Dermis blood vessel endothelial cell (primary cell): ENCODE measurements at places on chromosomes 16 and 17. TPM values are rescaled to one million over a fixed set of nuclear protein-coding genes. Genes with fewer than 3 reads are reported as not detected.

- DNase-seq: peak; percentile 82
These were observed 8.0 kb downstream of the FLYWCH1 start for GRCh38 chr16:2919511-2920255.

DNA sequence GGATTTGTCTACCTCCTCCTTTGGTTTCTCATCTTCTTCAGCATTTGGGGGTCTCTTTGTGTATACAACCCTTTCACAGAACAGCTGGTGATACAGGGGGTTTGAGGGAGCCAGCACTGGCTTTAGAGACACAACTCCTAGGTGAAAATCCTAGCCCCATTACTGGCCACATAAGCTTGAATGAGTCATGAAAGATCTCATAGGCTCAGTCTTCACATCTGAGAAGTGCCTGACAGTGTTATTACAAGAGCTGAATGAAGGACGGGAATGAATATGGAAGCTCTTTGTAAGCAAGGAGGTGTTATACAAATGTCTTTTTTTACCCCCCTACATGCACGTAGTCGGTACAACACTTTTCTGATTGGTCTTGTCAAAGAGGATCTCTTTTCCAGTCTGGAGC, 1.7 kb upstream of the B4GALNT2 start:
- no peak for DNase-seq

GRCh38 chr17:67475161-67475937, 98.3 kb downstream of the PITPNC1 start:
- DNase-seq: peak; percentile 90

DNA sequence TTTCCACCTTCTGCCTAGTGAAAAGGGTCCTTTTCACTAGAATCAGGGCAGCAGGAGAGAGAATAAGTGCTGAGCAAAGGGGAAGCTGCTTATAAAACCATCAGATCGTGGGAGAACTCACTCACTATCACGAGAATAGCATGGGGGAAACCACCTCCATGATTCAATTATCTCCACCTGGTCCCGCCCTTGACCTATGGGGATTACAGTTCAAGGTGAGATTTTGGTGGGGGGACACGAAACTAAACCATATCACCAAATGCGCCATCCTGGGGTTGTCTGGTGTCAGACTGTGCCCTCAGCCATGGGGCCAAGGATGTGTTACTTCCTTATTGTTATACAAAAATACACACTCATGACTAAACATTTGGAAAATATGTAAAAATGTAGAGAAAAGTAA, 10.4 kb upstream of the KATNB1 start:
- DNase-seq: no peak

GRCh38 chr16:14011001-14011400, 60.1 kb upstream of the MRTFB start:
- no peak for DNase-seq

GRCh38 chr16:89478576-89479221, 11.7 kb downstream of the ANKRD11 start:
- DNase-seq: no peak

GRCh38 chr16:6602405-6602804, 730.2 kb upstream of the RBFOX1 start:
- no peak for DNase-seq

DNA sequence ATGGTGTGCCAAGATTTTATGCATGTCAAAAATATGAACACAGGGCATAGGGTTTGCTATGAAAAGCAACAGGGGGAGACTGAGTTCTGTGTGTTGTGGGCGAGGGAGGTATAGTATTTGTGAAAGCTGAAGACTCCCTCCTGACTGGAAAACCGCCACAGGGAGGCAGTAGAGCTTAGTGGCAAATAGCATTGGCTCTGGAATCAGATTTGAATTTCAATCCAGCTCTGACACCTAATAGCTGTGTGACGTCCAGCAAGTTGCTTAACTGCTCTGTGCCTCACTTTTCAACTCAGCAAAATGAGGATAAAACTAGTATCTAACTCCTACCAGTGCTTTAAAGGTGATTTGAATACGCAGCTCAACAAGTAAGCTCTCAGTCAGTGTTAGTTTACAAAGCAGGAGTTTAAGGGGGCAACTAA, 22.0 kb downstream of the KPNA2 start:
- peak; percentile 64 for DNase-seq

GRCh38 chr16:12208341-12209035, 232.0 kb downstream of the SNX29 start:
- DNase-seq: no peak

GRCh38 chr16:35751191-35751941, 2292.0 kb downstream of the TP53TG3F start:
- DNase-seq: no peak

DNA sequence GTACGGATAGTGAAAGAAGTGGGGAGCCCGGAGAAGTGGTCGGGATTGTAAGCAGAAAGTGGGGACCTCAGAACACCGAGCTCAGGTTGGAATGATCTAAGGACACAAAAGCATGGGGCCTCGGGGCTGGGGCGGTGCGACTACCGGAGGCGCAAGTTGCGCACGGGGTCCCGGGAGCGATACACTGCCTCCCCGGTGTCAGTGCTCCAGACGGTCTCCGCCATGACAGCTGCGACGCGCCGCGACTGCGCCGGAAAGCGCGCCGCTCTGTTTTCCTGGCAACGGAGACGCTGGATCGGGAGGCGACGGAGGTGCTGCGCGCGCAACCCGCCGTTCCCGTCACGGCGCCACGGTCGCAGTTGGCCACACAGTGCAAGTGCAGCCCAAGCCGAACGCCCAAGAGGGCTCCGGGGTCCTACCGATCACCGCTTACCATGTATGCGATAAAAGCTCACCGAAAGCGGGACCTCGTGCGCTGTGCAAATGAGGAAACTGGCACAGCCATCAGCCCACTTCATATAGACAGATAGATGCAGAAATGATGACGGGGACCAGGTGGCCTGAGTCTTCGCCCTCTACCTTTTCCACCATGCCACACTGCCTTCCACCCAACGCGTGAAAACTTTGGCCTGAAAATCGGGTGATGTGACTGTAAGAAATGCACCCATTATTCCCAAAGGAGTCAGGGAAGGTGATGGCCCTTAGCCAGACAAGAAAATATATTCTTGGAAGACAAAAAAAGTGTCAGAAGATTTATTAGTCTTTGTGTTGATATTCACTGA, at the start of gene MKS1:
MKS1 (minus strand) TSS at position 249 of the 782 bp plus-strand sequence; CDS start at position 224, 25 bp downstream.
- DNase-seq: peak; percentile 96

- no peak for DNase-seq
These were observed 19.2 kb downstream of the PRPSAP2 start for GRCh38 chr17:18877104-18877645.

DNA sequence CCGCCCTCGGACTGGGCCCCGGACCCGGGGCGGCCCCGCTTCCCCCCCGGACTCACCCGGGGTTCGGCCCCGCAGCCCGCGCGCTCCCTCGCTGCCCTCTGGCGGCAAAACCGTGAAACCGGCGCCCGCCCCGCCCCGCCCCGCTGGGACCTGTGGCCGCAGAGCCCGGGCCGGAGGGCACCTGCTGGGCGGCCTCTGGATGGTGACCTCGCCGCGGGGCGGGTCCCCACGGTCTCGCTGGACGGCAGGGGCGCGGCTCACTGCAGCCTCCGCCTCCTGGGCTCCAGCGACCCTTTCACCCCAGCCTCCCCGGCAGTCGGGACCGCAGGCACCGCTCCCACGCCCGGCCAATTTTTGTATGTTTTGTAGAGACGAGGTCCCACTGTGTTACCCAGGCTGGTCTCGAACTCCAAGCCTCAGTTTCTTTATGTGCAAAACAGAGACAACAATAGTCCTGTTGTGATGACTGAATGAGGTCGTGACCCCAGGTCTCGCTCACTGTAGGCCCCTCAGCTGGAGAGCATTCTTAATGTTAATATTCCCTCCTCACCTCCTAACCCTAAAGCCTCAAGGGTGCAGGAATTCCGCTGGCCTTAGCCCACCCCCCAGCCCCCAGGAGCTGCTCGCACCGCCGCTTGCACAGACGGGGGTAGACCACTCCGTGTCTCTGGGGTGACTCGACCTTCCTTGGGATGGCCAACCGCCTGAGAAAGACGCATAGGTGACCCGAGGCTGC, 33.7 kb upstream of the RPH3AL start:
- DNase-seq: peak; percentile 69

- DNase-seq: no peak
These were observed 238.7 kb upstream of the TBX2 start for GRCh38 chr17:61160789-61161445.

GRCh38 chr16:79042886-79043285, 557.7 kb downstream of the MAF start:
- DNase-seq: no peak

DNA sequence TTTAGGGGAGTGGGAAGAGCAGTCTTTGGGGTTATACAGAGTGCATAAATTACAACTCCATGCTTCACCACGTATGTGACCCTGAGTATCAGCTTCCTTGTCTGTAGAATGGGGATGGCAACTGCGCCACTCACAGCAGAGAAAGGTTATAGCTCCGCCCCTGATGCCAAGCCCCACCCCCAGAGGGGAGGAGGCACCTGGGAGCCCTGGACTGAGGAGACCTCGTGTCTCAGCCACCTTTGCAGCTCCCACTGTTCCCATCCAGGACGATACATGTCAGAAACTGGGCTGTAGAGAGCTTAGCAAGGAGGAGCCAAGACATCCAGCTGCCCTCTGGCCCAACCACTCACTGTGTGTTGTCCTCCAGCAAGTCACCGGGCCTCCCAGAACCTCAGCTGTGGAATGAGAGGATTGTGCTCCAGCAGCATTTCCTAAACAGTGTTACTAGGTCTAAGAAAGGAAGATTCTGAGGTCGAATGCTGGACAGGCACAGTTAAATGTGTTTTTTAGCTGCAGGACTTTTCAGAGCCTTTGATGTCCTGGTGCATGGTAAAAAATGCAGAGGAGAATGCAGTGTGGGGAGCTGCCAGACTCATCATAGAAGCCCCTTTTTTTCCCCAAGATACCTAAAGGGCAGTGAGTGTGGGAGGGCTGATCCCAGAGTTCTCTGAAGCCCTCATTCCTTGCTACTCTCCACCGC, 49.4 kb downstream of the BEAN1 start:
- peak; percentile 24 for DNase-seq

DNA sequence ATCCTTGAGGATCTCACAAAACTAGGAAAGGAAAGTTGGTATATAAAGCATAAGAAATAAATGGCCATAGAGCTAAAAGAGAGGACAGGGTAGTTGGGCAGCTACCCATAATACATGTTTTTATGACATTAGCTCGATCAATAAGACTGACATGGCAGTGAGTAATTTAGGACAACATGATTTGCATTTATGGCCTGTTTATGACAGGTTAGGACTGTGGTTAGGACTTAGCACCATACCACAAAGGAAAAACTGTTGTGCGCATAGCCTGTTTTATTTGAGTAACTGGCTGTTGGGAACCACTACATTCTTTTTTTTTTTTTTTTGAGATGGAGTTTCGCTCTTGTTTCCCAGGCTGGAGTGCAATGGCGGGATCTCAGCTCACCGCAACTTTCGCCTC, 18.0 kb upstream of the TRIM37 start:
- no peak for DNase-seq

DNA sequence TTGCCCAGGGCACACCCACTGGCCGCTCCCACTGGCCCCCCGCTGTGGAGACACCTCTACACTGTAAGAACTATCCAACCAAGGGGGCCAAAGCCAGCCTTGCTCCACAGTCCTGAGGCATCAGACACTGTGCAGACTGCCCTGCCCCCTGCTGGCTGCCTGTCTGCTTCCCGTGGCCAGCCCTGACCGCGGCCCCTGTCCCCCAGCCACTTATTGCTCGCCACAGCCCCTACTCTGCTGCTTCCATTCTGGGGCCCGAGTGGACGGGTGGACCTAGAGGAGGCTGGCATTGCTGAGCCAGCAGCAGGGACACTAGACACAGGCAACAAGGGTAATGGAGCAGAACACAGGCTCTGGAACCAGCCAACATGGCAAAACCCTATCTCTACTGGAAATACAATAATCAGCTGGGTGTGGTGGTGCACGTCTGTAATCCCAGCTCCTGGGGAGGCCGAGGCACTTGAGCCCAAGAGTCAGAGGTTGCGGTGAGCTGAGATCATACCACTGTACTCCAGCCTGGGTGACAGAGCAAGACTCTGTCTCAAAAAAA, 19.7 kb upstream of the LRRC37A3 start:
- DNase-seq: peak; percentile 74

- DNase-seq: peak; percentile 63
These were observed 300.1 kb downstream of the FOXL1 start for GRCh38 chr16:86878236-86879080.

GRCh38 chr16:51002881-51003490, 148.1 kb downstream of the SALL1 start:
- no peak for DNase-seq

DNA sequence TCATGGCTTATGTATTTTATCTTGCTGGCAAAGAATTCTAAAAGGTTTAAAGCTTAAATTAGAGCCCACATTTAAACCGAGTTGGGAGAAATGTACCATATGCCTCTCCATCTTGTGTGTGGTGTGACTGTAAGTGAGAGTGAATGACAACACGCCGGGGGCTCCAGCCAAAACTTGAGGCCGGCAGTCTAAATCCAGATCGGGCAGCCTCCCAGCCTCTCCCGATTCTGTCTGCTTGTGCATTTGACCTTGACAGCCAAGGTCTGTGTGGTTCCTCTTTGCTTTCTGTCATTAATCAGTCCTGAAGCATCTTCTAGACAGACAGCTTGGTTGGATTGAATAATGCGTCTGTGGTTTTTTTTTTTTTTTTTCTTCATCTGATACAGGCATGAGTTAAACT, 1093.2 kb upstream of the EEF2KMT start:
- DNase-seq: no peak

- no peak for DNase-seq
These were observed 36.1 kb downstream of the B4GALNT2 start for GRCh38 chr17:49168706-49169105.

GRCh38 chr17:77742579-77742978, 215.9 kb upstream of the TNRC6C start:
- DNase-seq: no peak

DNA sequence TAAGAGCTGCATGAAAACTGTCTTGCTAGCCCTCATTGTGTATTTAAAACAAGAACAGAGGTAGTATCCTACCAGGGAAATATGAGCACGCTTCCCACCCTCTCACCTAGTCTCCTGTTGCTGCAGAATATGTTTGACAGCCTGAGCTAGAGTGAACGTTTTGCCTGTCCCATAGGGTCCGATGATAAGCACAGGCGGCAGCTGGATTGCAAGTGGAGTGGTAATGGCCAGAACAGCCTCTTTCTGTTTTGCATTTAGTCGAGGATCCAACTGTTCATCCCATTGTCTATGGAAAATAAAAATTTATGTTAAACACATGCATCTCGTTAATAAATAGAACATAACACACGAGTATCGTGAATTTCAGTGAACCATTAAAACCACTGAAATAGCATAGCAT, 84.2 kb downstream of the HELZ start:
- no peak for DNase-seq

DNA sequence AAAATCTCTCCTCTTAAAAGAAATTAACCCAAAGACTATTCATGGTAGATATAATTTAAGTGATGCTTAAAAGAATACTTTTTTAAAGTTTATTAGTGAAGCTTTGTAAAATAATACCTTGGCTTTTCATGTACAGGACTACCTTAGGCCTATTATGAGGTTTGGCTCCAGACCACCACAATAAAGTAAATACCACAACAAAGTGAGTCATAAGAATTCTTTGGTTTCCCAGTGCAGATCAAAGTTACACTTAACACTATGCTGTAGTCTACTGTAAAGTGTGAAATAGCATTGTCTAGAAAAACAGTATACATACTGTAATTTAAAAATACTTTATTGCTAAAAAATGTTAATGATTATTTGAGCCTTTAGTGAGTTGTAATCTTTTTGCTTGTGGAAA, 31.7 kb downstream of the CLTC start:
- DNase-seq: no peak

GRCh38 chr17:32386844-32387243, 36.9 kb downstream of the ZNF207 start:
- DNase-seq: no peak

Gene CA4
- total RNA-seq: 3.2 and 4.0 TPM in 2 replicates

Gene RDM1
- total RNA-seq: 0.47 and 1.0 TPM in 2 replicates

Gene TPSD1
- not detected in 2 replicates for total RNA-seq

Gene ACSM2A
- under 0.01 TPM in 1 of 2 replicates, not detected in the other for total RNA-seq

Gene CDC27
- 97.3 and 201 TPM in 2 replicates for total RNA-seq

Gene FA2H
- not detected in 2 replicates for total RNA-seq

Gene NOTUM
- 0.09 TPM in 1 of 2 replicates, not detected in the other for total RNA-seq
